GM03348 (cell line): ENCODE measurements at places on chromosomes 1 and 21.

DNA sequence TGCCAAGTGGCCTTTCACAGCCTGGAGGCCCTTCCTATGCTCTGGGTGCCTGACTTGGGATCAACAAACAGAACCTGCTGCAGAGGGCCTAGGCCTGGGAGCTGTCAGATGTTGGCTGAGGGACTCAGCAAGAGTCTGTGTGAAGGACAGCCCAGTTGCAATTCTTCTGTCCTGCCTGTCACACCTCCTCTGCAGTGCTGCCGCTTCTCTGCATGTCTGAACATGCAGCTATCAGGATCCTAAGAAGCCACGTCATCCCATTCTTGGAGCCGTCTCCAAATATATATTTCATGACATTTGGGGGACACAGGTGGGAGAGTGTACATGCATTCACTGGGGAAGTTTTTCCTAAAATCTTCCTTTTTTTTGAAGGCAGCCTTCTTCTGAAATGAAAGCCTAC lies 8.6 kb downstream of the FCAMR start:
- no peak for DNase-seq

- peak; percentile 91 for DNase-seq
These were observed 18.2 kb downstream of the PHLDA3 start for GRCh38 chr1:201450721-201451291.

DNA sequence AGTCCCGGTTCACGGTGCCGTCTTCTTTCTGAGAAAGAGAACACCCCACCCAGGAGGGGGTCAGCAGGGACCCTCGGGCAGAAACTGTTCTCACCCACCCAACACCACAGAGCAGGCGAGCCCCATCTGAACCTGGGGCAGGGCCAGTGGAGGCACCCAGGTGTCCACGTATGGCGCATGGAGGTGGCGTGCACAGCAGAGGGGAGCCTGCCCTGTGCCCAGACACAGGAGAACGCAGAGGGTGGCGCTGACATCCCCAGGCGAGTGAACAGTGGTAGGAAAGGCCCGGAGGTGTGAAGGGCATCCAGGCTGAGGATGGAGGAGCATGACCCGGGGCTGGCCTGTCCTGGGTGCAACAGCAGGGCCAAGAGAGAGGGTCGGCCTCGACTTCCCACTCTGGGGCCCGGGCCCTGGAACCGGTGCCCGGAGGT lies 91.1 kb downstream of the STUM start:
- DNase-seq, result no peak

DNA sequence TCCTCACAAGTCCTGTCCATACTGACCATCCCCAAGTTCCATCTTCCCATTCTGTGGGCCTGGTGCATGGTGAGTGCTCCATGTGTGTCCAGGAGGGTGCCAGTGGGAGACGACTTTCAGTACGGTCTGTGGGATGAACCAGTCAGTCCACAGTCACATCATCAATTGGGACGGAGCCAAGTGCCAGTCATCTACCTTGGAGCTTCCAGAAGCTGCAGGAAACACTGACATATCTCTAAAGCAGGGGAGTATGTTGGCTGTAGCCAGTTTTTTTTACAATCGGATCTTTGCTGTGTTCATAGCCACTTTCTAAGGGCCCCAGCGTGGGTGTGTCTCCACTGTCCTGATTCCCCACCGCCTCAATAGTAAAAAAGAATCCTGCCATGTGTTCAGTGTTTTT lies 13.6 kb upstream of the TRIM17 start:
- no peak for DNase-seq
